ENCODE measurements at places on chromosomes 2 and 18.

- no peak for DNase-seq
Observed at GRCh38 chr2:20365249-20365817, 14.7 kb upstream of the PUM2 start.

GRCh38 chr2:210623506-210623905 is 67.1 kb downstream of the CPS1 start:
- DNase-seq: no peak

GRCh38 chr2:71285706-71286105 is 45.9 kb upstream of the ZNF638 start:
- DNase-seq: no peak

DNA sequence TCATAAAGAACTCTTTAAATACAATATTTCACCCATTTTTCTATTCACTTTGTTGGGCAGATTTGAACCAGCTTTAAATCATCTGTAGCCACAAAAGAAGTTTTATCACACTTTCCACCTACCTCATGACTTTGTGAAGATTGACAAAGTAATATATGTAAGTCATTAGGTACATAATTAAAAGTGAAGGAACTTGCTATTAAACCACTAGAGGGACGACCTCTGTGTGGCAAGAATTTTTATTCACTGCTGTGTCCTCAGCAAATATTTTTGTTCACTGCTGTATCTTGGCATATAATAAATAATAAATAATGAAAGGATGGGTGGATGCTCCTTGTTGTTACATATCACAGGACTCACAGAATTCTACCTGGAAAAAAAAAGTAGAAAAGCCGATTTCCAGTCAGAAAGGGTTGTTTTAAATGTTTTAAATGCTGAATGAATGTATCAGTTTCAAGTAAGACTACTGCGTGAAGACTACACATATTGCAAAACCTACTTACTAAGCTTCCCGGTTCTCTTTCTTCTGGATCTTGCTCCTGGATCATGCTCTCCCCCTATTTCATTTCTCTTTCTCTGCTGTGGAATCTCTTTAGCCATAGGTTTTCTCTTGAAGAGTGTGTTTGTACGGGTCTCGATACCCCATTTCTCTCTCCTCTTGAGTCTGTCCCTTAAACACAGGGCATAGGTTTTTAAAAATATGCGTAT is 44.8 kb downstream of the KCMF1 start:
- DNase-seq: no peak

- no peak for DNase-seq
Observed at GRCh38 chr2:168024459-168024858, 222.9 kb downstream of the STK39 start.

- DNase-seq: no peak
Observed at GRCh38 chr2:149483004-149483605, 104.5 kb downstream of the MMADHC start.

- no peak for DNase-seq
Observed at GRCh38 chr2:49643149-49643548, 488.8 kb upstream of the FSHR start.

- DNase-seq: peak; percentile 59
Observed at GRCh38 chr2:156331572-156332283, 793 bp downstream of the NR4A2 start.

DNA sequence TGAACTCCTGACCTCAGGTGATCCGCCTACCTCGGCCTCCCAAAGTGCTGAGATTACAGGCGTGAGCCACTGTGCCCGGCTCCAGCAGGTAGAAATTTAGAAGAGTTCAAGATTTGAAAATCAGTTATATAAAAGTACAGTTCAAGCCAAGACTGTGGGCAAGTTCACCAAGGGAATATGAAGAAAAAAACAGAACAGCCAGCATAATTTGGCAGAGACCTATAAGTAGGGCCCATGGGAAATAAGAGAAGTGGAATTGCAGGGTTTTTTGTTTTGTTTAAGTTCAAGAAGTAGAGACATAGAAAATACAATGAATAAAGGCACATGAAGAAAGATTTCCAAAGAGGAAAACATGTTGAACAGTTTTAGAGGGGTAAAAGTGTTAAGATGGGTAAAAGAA is 57.9 kb downstream of the BAZ2B start:
- no peak for DNase-seq

DNA sequence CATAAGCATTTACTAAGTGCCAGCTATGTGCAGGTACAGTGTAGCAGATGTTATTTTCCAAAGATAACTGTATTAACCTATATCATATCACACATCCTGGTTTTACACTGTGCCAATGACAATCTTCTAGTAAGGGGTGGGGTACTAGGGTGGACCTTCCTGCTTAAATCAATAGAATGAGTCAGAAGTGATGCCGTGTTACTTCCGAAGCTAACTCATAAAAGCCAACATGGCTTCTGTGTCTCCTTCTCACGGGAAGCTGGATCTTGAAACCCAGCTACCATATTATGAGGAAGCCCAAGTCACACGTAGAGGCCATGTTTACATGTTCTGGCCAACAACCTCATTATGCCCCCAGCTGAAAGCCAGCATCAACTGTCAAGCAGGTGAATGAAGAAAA is 59.1 kb downstream of the MRPL33 start:
- DNase-seq: no peak

DNA sequence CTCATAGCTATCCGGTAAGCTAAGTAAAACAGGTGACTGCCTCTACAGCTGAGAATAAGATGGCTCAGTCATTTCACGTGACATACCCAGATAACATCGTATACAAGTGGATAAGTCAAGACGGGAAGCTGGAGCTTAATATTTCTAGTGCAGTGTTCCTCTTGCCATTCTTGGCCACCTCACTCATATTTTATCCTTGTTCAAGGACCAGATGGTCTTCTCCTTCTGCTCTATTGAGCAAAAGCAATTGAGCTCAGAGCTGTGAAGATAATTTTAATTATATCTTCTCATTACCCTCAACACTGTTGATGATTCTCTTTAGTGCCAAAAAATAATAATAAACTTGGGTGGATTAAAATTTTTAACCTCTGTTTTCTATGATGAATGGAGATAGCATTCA is 201.1 kb downstream of the DCC start:
- DNase-seq: no peak

GRCh38 chr2:218238887-218239286 is 21.9 kb downstream of the ARPC2 start:
- DNase-seq: no peak

GRCh38 chr2:73232403-73233153 is 461 bp downstream of the PRADC1 start:
- DNase-seq: no peak

- DNase-seq: no peak
Observed at GRCh38 chr2:114170070-114170469, 272.4 kb upstream of the DPP10 start.

- DNase-seq: no peak
Observed at GRCh38 chr2:201523506-201523905, 72.0 kb downstream of the STRADB start.

- no peak for DNase-seq
Observed at GRCh38 chr2:149857344-149857743, 269.8 kb upstream of the MMADHC start.

GRCh38 chr18:9017905-9018227 is 84.6 kb upstream of the NDUFV2 start:
- DNase-seq: no peak

DNA sequence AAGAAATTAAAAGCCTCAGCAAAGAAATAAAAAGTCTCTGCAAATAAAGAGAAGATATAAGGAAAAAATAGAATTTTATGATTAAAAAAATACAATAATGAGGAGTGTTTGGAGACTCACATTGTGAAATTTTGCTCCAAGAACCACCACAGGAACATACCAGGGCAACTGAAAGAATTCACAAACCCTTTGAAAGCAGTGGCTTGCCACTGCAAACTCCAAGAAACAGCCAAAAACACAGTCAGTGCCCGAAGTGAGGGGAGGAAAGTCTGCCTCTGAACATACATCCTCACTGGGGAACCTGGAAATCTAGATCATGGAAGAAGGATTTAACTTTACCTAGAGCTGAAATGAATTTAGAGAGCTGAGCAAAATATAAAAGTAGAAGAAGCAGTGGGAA is 33.1 kb downstream of the EVA1A start:
- DNase-seq: no peak

GRCh38 chr2:25714740-25715139 is 41.4 kb upstream of the DTNB start:
- no peak for DNase-seq

DNA sequence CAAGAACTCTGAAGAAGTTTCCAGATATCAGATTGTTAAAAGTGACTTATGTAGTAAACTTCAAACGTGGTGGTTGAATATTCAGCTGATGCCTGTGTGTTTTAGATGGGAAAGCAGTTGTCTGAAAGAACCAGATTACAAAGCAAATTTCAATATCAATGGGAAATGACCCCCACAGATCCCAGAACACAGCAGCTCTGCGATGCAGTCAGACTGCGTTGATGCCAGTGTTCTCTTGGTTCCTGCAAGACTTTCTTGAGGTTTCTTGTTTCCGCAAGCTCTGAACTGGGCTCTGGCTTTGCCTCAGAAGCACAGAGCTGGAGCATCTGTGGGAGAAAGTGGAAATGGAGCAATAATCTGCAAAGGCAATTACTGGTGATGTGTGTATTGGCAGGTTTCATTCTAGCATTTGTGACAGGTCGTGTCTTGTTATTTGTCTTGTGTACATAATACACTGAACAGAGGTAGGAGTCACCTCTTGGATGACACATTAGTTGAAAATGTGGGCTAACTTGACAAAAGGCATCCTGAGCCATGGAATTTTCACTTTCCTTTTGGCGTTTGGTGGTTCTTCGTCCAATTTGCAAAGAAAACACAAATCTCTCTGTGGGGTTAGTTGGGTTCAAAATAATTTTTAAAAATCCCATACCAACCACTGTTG is 10.8 kb upstream of the LYPD6B start:
- no peak for DNase-seq

DNA sequence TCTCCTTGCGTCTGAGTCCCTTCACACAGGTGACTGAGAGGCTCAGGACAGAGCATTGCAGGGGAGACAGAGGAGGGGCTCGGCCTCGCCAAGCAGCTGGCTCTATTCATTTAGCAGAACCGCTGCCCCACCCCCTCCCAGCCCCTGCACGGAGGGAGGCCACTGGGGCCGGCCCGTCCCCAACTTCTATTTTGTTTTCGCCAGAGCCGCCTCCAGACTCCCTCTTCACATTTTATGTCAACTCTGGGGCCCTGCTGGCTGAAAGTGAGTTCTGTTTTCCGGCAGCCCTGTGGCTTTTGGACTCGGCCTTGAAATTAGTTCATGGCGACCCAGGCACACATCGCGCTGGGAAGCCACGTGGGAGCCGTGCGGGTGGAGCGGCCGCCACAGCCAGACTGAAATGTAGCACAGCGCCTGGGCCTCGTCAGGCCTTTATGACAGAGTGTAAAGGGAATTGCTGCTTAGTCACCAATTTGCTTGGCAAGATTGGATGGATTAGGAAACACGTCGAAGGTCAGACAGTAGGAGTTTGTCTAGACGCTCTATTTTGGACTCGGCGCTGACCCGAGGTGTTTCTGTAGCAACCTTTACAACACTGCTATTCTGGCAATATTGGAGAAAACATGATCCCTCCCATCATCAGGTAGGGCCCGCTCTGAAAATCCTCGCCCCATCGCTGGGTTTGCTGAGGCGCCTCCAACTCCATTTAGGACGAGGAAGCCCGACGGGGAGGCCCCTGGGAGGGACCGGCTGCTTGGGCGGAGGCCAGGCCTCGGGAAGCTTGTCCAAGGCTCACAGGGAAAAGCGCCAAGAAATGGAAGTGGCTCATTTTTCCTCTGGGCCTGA is 90.7 kb upstream of the CTDP1 start:
- peak; percentile 68 for DNase-seq
